GF-D8 (cell line): ENCODE measurements at places on chromosomes 7 and 10.

DNA sequence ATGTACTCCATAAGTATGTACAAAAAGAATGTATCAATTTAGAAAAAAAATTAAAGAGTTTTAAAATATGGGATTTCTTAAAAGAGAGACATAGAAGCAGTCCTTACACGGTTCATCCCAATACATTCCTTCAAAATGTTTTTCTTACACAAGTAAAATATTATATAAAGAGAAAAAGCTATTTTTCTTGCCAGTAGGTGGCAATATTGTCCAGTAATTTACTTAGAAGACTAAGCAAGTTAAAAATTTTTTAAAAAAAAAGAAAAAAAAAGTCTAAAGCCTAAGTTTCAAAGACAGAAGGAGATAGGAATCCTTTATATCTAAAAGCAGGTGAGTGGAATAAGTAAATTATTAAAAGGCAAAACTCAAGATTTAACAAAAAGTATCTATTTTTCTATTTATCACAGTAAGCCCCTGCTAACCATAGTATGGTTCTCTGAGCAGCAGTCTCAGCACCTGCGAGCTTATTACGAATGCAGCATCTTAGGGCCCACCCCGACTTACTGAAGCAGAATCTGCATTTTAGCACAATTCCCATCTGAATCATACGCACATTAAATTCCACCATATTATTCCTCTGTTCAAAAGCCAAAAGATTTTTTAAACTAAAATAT, 240.6 kb downstream of the DGKI start:
- DNase-seq = no peak

DNA sequence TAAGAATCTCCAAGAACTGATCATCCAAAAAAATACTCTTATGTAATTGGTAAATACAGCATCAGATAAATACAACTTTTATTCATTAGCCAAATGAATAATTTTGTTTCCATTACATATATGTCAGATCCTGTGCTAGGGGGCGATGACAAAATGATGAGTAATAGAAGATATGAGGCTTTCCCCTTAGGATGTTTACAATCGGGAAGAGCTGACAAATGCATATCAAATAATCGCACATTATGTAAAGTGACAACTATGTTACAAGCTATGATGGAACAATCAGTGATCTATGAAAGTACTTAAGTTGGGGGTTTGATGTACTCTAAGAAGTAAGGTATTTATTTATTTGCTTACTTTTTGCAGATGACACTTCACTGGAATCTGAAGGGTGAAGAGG, 465.6 kb upstream of the VSTM2A start:
- no peak for DNase-seq

- no peak for DNase-seq
Measured at GRCh38 chr7:30796105-30796869, 25.1 kb downstream of the MINDY4 start.

DNA sequence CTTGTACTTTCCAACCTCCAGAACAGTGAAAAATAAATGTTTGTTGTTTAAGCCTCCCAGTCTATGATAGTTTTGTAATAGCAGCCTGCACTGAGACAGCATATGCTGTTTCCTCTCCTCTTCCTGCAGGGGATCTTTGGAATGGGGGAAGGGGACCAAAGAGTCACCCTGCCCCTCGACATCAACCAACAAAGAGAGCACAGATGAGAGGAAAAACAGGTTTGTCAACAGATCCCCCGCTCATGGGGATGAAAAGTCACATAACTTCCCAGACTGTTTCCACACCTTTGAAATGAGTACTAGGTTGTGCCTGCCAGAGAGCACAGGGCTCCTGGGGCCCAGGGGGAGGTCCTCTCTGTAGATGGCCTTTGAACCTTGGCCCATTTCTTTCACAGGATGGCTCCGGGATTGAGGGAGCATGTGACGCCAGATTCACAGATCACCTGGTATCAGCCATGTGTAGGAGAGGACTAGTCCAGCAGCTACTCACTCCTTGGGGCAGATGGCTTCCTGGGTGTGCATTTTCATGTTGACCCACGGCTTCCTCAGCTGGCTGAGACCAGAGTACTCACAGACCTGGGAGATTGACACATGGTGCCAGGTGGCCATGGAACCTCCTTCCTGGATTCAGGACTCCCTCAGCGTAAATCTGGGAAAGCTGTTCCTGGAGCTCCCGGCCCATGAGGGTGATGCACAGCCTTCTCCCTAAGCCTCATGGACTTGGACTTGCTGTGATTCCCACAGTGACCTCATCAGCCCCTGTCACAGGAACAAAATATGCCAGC, 125.6 kb downstream of the CXCL12 start:
- no peak for DNase-seq

- no peak for DNase-seq
Measured at GRCh38 chr10:89829887-89830269, 128.5 kb downstream of the KIF20B start.
